ENCODE measurements at places on chromosomes 6 and 20. TPM values are rescaled to one million over a fixed set of nuclear protein-coding genes. Genes with fewer than 3 reads are reported as not detected.

- no peak for DNase-seq
Measured at GRCh38 chr20:15564981-15565380, 1008.3 kb downstream of the KIF16B start.

DNA sequence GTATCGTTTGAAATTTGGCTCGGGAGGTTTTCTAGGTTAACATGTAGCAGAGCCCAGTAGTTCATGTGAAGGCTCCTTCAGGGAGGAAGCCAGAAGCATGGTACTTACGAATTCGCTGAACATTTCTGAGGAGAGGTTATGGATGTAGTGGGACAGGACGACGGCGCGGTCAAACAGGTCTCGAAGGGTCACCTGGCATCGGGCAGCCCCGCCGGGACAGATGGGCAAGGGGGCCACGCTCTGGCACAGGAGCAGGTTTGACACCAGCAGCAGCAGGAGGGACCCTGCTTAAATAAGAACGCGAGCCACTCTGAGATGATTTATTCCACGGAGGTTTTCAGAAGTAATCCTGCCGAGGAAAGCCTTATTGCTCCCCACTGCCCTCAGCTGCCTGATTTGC is 2.5 kb downstream of the PRL start:
- DNase-seq = no peak

DNA sequence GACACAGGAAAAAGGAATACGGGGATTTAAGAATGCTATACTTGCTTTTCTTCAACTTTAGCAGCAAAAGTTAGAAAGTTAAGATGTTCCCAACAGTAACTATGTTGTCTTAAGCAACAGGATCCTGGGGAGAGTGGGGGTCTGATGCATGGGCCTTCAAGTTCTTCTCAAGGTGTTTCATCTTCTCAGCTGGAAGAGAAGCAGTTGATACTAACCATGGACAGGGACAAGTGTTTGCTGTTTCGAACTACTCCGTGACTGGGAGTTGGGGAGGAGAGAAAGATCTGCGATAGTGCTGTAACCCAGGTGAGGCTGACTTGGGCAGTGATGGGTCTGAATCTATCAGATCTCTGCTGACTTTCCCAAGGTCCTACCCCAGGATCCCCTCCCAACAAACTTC is 1.0 kb downstream of the OOEP start:
- DNase-seq = no peak

DNA sequence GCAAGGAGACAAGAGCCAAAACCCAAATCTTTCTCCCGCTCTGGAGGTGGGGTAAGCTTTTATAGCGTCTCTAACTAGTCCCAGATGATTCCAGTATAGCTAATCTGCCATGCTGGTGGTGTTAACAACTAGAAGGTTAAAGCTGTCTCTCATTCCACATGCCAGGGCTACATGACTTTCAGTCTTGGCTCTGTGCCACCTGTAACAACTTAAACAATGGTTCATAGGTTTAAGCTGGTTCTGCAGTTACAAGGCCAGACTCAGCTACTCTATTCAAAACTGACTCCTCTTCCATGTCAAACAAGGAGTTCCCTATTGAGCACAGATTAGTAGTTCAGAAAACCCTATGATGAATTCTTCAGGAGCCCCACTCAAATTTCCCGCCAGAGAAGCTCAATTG is 128.9 kb downstream of the ELOVL4 start:
- DNase-seq = no peak

DNA sequence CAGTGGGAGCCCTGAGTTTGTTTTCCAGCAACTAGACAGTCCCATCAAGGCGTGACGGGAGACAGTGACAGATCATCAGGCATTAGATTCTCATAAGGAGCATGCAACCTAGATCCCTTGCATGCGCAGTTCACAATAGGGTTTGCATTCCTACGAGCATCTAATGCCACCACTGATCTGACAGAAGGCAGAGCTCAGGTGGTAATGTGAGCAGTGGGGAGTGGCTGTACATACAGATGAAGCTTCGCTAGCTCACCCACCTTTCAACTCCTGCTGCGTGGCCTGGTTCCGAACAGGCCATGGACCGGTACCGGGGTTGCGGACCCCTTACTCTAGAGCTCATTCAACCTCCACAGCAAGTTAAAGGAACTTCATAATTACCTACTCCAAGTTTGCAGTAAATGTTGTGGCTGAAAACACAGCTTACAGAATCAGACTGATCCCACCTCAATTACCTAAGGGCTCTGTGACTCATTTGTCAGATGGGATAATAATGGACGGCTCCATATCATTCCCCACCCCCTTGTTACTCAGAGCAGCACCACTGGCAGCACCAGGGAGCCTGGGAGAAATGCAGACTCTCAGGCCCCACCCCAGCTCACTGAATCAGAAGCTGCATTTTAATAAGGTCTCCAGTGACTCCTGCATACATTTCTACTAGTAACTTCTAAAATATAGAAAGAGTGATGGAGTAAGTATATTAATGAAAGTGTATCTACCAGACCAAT is 15.7 kb downstream of the PXMP4 start:
- no peak for DNase-seq

- no peak for DNase-seq
Measured at GRCh38 chr6:143742070-143742954, 64.5 kb downstream of the PHACTR2 start.

DNA sequence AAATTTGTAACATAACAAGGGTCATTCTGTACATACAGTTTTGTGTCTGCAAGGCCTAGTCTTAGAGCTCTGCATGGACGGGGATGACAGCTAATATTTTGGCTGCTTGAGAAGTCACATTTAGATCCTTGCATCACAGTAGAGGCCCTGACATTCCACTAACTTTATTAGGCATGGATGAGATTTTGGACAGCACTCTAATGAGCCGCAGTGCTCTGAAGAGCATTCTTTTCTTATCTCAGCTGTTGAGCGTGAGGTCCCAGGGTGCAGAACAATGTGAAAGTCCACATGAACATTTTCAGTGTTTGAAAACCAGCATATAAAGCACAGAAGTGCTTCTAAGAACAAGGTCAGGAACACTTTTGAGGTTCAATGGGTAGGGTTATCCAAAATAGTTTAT is 58.9 kb downstream of the IPCEF1 start:
- DNase-seq = no peak

DNA sequence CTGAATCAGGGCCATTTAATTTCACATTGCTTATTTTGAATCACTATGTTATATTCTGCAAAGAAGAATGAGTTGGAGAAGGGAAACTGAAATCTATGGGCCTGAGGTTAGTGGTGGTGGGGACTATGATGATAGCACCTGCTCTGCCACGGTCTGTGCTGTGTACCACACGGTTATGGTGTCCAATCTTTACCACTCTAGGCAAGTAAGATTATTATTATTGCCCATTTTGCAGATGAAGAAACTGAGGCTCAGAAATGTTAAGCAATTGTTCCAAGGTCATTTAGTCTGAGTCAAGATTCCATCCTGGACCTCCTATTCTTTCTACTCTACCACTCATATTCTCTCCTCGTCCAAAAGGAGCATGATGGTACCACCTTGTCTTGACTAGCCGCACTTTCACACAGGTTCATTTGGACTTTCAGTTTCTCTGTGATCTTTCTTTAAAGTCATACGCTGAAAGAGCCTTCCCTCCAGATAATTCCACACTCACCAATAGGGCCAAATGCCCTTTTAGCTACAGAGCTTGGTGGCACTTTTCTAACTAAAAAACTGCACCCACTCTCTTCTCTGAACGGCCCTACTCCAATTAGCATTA is 56.2 kb downstream of the GFOD1 start:
- DNase-seq = no peak

DNA sequence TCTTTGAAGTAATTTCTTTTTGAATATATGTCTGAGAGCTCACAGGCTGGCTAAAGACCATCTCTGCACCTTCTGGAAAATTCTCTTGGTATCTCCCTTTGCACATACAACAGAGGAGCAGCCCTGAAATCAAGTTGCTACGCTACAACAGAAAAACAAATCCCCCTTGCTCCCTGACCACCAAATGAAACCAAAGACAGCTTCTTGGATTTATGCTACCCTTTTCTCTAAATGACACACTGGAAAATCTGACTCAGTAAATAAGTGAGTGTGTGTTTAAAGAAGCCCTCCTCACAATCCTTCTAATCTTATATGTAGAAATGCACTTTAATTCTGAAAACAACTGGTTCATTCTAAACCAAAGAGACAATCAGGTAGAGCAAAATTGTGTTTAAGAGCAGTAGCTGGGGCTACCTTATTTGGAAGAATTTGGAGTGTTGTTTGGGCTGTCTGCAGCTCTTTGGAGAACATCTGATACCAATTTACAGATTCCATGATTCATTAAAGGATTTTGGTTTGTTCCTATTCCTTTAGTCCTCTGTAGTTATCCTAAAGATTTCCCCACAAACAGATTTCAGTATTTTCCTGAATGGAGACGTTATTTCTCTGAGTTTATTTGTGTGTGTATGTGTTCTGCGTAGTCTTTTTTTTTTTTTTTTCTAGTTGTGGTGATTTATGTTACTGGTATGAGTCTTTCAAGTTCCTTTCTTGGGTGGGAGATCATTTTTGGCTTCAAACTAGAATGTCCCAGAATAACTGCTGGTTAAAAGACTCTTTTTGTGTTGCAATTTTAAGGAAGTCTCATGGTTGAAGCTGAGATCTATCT is 36.4 kb upstream of the UTRN start:
- DNase-seq = no peak

- DNase-seq = no peak
Measured at GRCh38 chr6:45783716-45784115, 231.9 kb downstream of the CLIC5 start.

GRCh38 chr6:106692112-106692818 is 62.9 kb downstream of the QRSL1 start:
- DNase-seq = peak; percentile 44

DNA sequence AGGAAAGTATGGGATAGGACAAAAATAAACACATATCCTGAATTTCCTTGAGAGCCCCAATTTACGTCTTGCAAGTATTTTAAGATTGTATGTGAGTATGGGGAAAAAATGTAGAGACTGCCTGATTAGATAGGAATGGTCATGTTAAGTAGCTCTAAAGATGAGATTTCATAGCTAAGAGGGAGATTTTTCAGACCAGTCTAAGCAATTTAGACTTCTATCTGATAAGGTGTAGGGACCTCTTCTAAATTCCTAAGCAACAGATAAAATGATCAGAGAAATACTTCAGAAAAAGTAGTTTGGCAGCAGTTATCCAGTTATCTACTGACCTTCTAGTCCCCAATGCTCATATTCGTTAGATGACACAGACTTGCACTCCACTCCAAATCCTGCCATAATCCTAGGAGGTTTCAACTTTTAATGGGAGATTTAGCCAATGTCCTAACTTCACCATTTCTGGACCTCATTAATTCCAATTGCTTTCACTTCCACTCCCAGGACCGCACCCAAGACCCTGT is 90.0 kb downstream of the FILIP1 start:
- DNase-seq = no peak

GRCh38 chr20:63911176-63911575 is 16.2 kb downstream of the DNAJC5 start:
- no peak for DNase-seq

DNA sequence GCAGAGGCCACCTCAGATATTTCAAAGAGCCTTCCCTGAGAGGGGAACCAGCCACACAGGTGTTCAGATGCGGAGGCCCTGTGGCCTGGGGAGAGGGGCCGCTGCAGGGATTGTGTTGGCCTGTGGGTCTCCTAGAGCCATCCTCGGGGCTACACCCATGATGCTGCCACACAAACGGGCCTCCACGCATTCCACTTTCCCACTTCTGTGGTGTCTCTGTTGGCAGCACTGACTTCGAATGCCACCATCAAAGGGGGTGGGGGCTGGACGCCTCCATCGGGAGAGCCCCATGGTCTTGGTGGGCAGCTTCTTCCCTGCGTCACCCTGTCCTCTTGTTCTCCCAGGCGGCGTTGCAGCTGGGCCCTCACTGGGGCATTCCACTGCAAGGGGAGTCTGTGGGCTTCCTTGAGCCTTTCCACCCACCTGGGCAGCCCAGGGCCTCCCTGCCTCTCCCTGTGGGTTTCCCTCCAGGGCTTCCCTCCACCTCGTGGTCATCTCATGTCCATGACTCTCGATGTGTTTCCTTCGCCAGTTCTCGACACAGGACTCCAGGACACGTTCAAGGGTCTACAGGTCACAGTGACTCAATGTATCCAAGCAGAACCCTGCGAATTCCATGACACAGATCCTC is 145.5 kb downstream of the ERMARD start:
- DNase-seq = no peak

DNA sequence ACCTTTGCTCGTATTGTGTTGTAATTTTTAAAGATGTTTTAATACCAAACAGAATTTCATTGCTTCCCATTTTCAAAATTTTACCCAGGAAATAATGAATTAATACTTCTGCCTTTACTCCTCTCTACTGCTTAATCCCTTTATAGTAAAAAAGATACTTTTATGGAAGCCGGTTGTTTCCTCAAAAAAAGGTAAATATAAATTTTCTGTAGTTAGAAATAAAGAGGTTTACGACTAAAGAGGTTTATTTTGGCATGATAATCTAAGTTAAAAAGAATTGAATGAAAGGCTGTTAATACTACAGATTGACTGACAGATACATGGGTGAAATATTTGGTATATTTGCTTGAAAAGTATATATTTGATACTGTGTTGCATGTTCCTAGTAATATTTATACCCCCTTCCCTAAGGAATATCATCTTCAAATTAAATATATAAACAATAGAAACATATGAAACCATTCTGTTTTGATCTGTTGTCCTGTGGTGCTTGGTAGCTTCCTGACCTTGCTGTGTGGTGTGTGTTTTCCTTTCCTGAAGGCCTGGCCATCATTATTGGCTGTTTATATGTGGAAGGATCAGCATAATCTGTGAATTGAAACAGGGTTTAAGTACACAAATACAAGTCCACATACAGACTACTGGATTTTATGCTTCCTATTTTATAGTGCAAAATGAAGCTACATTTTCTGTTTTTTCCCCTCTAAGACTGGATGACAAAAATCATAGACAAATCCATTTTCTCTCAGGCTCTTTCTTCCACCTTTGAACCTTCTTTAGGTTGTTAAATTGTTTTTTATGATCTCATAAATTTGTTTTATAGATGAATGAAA is 2.3 kb downstream of the LIN28B start:
- no peak for DNase-seq

GRCh38 chr6:90947184-90948064 is 360.6 kb upstream of the MAP3K7 start:
- no peak for DNase-seq

- no peak for DNase-seq
Measured at GRCh38 chr20:51831866-51832265, 29.5 kb upstream of the SALL4 start.

GRCh38 chr6:134934793-134935485 is 15.0 kb downstream of the ALDH8A1 start:
- DNase-seq = no peak

GRCh38 chr20:55264703-55265239 is 740.5 kb downstream of the CBLN4 start:
- no peak for DNase-seq

GRCh38 chr20:12640251-12640650 is 368.5 kb upstream of the SPTLC3 start:
- DNase-seq = no peak

TSPO2 gene
- total RNA-seq = not detected

BPIFB1 gene
- total RNA-seq = not detected

LAMA2 gene
- total RNA-seq = 2.3 TPM

TULP1 gene
- not detected for total RNA-seq
